IgD-negative memory B cell (primary cell): ENCODE measurements at places on chromosomes 7 and 10. TPM values are rescaled to one million over a fixed set of nuclear protein-coding genes. Genes with fewer than 3 reads are reported as not detected.

IDI2 gene
- not detected for polyA plus RNA-seq

AMPH gene
- not detected for polyA plus RNA-seq

HGF gene
- polyA plus RNA-seq = not detected

INA gene
- polyA plus RNA-seq = not detected

DNAJC12 gene
- not detected for polyA plus RNA-seq
